Naive B cell (primary cell): ENCODE measurements at places on chromosomes 12 and 14.

DNA sequence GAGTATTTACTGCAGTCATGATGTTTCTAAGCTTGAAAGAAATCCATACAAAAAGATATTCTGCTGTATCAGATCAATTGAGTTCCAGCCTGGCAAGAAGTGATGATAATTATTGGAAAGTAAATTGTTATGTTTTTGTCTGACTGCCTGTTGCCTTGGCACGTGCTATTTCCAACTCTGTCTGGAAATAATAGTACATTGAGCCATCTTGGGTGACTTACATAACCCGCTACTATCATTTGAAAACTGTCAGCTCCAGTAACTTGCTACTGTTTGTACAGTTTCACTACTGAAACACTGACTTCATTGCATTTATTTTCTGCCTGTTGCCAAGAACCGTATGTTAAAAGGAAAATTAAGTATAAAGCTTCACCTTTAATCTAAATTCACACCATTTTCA is 318.6 kb downstream of the ITPR2 start:
- peaks cover 6% of the 10 kb centered on the region for H3K36me3 ChIP-seq
- H3K27ac ChIP-seq: no peak overlapping the region
- no peak overlapping the region for H3K4me3 ChIP-seq
- H3K27me3 ChIP-seq: no peaks in the 10 kb centered on the region

DNA sequence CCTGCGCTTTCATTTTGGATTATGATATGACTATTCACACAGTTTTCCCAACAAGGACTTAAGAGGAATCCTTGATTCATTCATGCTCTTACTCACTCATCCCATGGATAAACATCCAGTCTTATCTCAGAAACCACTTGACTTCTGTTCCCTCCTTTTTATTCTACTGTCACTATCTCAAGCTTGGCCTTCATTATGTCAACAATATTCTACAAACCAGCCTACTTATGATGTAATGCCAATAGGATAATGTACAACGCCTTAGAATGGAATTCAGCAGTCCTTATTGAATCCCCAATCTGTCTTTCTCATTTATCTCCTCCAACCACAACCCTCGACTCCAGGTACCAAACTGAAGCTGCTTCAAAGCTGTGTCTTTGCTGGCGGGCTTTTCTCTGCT is 448.5 kb downstream of the PDZRN4 start:
- DNase-seq: no peak
- no peak overlapping the region for H3K27ac ChIP-seq
- H3K4me1 ChIP-seq: no peaks in the 10 kb centered on the region

DNA sequence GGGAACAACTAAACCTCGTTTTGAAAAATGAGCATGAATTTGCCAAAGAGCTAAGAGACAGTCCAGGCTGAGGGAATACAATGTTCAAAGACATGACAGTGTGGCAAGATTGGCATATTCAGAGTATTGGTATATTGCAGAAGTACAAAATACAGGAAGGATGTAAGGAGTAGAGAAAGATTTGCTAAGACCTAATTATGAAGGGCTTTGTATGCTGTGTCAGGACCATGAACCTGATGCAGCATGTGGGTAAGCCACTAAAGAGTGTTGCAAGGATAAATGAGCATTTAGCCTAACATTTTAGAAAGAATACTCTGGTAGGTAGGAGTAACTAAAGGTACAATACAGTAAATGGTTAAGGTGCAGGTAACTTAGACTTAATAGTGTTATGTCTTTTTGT is 65.1 kb downstream of the KTN1 start:
- H3K4me3 ChIP-seq: no peak overlapping the region
- no peaks in the 10 kb centered on the region for H3K27me3 ChIP-seq
- no peak overlapping the region for H3K27ac ChIP-seq
- H3K36me3 ChIP-seq: peaks cover 33% of the 10 kb centered on the region
- H3K4me1 ChIP-seq: peaks cover 12% of the 10 kb centered on the region

DNA sequence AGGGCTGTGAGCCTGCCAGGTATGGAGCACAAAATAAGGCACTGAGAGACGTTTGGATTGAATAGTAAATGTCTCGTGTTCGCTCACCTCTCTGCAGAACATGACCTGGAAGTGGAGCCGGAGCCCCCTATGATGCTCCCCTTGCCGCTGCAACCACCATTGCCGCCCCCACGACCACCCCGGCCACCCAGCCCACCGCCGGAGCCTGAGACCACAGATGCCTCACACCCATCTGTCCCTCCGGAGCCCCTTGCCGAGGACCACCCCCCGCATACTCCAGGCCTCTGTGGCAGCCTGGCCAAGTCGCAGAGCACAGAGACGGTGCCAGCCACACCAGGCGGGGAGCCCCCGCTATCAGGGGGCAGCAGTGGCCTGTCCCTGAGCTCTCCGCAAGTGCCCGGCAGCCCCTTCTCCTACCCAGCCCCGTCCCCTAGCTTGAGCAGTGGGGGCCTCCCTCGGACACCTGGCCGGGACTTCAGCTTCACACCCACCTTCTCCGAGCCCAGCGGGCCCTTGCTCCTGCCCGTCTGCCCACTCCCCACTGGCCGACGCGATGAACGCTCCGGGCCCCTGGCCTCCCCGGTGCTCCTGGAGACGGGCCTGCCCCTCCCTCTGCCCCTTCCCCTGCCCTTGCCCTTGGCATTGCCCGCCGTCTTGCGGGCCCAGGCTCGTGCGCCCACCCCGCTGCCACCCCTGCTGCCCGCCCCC is 18.7 kb downstream of the SETD1B start:
- H3K36me3 ChIP-seq: peaks cover 22% of the 10 kb centered on the region
- no peak overlapping the region for H3K4me3 ChIP-seq
- no peak overlapping the region for H3K27ac ChIP-seq
- H3K27me3 ChIP-seq: no peaks in the 10 kb centered on the region
- peaks cover 14% of the 10 kb centered on the region for H3K4me1 ChIP-seq
- no peak for DNase-seq

DNA sequence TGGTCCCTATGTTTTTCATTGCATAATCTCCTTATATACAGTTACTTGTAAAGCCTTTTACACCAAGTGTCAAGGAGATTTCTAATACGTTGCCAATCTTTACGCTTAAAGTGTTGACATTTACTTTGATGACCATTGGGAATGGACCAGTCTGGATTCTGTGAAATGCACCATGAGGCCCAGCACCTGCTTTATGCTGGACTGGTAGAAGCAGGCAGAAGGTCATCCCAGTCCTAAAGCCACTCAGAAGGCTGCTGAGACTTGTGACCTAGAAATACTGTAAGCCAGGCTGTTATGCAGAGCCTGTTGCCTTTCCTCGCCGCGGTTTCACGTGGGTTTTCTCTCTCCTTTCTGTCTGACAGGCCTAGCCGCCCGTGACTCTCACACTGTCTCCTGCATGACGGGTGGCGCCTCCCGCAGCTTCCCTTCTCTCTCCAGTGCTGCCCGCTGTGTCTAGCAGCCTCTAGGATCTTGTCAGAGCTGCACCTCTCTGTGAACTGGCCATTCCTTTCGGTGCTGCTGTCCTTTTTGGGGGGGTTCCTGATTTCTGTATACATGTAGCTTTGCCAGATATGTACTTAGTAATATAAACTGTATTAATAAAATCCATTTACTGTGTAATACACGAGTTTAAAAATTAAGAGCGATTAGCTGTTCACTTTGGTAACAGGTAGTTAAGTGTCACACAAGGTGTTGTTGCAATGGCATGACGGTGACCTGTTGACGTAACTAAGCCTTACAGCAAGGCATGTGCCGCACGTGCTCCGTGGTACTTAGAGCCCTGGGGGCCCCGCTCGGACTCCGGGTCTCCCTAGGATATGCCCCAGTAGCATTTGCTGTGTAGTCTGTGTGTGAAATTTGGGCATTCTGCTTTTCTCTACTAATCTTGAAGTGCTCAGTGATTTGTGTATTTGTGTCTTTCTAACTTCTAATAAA is 29.7 kb downstream of the XRCC3 start:
- peaks cover 9% of the 10 kb centered on the region for H3K36me3 ChIP-seq
- no peaks in the 10 kb centered on the region for H3K27me3 ChIP-seq
- no peak overlapping the region for H3K4me3 ChIP-seq
- no peak overlapping the region for H3K27ac ChIP-seq
- peaks cover 10% of the 10 kb centered on the region for H3K4me1 ChIP-seq

GRCh38 chr14:68952531-68953195 is 26.4 kb downstream of the ACTN1 start:
- DNase-seq: no peak
- peaks cover 14% of the 10 kb centered on the region for H3K4me1 ChIP-seq
- H3K27ac ChIP-seq: no peak overlapping the region
- H3K27me3 ChIP-seq: peaks cover 20% of the 10 kb centered on the region
- no peak overlapping the region for H3K4me3 ChIP-seq
- H3K36me3 ChIP-seq: no peaks in the 10 kb centered on the region

- peaks cover 39% of the 10 kb centered on the region for H3K36me3 ChIP-seq
- no peak overlapping the region for H3K4me3 ChIP-seq
- DNase-seq: no peak
- H3K4me1 ChIP-seq: peaks cover 10% of the 10 kb centered on the region
These were observed 300.5 kb downstream of the FBXL14 start for GRCh38 chr12:1293901-1294300.

- H3K4me3 ChIP-seq: peak overlapping the region; percentile 68
- H3K27me3 ChIP-seq: no peaks in the 10 kb centered on the region
- H3K27ac ChIP-seq: peak overlapping the region; percentile 82
- peak; percentile 74 for DNase-seq
- peaks cover 58% of the 10 kb centered on the region for H3K4me1 ChIP-seq
- no peaks in the 10 kb centered on the region for H3K36me3 ChIP-seq
These were observed 33.2 kb upstream of the CD69 start for GRCh38 chr12:9793779-9794395.

DNA sequence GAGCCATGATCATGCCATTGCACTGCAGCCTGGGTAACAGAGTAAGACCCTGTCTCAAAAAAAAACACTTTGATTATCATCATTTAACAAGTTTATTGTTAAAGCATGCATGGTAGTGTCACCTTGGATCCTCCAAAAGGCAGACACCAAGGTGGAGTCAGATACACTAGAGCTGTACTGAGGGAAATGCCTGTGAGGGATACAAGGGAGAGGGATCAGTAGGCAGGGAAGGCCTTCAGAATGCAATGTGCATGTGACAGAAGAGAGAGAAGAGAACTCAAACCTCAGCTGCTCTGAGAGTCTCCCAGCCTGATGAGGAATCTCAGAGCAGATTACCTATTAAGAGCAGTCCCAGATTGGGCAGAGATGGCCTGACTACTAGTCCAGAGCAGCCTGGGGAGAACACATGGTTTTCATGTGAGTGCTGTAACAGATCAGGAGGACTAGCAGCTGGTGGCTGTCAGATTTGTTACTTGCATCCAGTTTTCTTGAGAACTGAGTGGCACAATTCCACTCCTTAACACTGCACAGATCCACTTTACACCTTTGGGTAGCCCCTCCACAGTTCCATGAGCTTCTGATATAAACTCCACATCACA is 38.0 kb upstream of the A2ML1 start:
- DNase-seq: no peak
- no peaks in the 10 kb centered on the region for H3K4me1 ChIP-seq
- H3K4me3 ChIP-seq: no peak overlapping the region

DNA sequence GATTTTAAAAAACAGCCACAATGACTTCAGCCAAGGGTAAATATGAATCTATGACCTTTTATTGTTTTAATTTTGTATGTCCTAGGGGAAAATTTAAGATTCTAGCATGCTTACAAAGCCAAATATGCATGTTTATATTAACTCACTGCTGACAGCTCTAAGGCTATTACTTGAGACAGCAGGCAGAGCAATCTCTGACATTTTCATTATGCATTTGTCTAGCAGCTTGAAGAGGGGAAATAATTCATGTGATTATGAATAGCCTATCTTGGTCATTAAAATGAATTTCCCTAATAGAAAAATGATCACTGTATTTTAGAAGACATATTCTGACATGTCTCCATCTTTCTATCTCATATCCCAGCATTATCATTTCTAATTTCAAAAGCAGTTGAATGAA is 46.6 kb upstream of the HELB start:
- no peaks in the 10 kb centered on the region for H3K4me1 ChIP-seq
- no peak overlapping the region for H3K27ac ChIP-seq

DNA sequence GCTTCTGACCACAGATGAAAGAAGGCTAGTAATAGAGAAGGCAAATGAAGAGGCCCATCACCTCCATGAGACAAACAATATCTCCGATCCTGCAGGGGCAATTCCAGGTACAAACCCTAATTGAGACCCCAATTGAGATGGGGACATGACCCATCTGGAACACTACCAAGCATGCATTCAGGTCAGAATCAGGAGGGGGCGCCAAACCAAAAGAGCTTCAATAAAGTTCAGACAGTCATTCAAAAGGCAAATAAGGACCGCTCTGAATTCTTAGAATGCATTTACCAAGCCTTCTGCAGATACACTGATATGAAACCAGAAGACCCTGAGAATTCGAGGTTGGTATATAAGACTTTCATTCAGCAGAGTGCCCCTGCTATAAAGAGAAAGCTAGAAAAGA is 10.2 kb upstream of the EDDM3B start:
- H3K27me3 ChIP-seq: no peaks in the 10 kb centered on the region
- DNase-seq: peak; percentile 24
- H3K4me3 ChIP-seq: no peak overlapping the region
- no peaks in the 10 kb centered on the region for H3K36me3 ChIP-seq
- H3K4me1 ChIP-seq: peaks cover 9% of the 10 kb centered on the region

GRCh38 chr12:117036547-117036946 is 62.7 kb downstream of the TESC start:
- no peak for DNase-seq
- no peaks in the 10 kb centered on the region for H3K36me3 ChIP-seq
- H3K27me3 ChIP-seq: peaks cover 8% of the 10 kb centered on the region
- peaks cover 12% of the 10 kb centered on the region for H3K4me1 ChIP-seq

DNA sequence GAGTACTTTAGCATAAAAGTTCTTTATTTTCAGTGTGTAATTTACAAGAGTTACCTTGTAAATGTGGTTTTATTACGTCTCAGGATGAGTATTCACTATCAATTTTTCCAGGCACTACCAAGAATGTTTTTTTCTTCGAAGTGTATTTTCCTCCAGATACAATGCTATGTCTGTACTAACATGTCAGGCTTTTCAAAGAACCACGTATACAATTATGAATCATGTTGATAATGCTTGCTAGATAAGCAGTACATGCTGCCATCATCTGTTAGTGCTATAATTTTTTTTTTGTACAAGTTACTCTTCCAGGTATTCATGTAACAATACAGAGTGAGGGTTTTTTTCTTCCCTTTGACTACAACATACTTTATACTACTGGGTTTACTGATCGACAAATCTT is 5.6 kb upstream of the KANSL2 start:
- H3K36me3 ChIP-seq: no peaks in the 10 kb centered on the region
- DNase-seq: no peak
- peaks cover 11% of the 10 kb centered on the region for H3K4me1 ChIP-seq
- no peaks in the 10 kb centered on the region for H3K27me3 ChIP-seq
- H3K27ac ChIP-seq: no peak overlapping the region

GRCh38 chr12:114479831-114480230 is 73.9 kb upstream of the TBX5 start:
- H3K27ac ChIP-seq: no peak overlapping the region
- DNase-seq: no peak
- H3K4me3 ChIP-seq: peak overlapping the region; percentile 78
- H3K27me3 ChIP-seq: peaks cover 56% of the 10 kb centered on the region
- H3K36me3 ChIP-seq: no peaks in the 10 kb centered on the region
